ENCODE measurements at places on chromosomes 7 and 10. TPM values are rescaled to one million over a fixed set of nuclear protein-coding genes. Genes with fewer than 3 reads are reported as not detected.

MRC1 gene
- 40.4 TPM for total RNA-seq

GRCh38 chr10:1629326-1630198, 107.8 kb downstream of the ADARB2 start:
- no peak for DNase-seq

DNA sequence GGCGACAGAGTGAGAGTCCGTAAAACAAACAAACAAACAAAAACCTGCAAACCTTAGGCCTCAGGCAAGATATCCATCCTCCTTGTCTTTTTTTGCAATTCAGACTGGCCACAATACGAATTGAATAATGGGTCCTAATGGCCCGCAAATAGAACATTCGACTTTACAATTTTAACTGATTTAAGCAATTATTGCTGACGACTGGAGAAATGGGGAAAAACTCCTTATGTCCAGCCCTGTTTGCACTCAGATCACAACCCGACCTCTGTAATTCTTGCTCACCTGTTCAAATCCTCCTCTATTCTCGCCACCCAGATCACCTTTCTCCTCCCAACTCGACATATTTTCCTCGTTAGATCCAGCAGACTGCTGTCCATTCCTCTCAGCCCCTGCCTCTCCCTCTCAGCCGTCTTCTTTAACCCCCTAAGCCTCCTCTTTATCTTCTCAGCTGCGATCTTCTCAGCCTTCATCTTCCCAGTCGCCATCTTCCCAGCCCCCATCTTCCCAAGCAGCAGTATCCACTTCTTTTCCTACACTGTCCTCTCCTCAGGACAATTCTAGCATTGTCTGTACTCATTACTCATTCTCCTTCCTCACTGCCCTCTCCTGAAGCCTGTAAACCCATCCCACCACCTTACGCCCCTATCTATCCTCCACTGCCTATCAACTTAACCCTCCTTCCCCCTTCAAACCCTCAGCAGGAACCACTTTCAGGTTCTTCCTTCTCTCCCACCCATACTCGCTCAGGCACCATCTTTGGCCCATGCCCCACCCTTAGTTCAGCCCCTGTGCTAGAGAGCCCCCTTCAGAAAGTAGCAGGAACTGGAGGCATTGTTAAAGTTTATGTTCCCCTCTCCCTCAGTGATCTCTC, 61.8 kb downstream of the LRRC17 start:
- no peak for DNase-seq

- DNase-seq, result no peak
Observed at GRCh38 chr10:93622942-93623341, 10.6 kb downstream of the PDE6C start.

DCLRE1A gene
- 4.9 TPM for total RNA-seq

- no peak for DNase-seq
Observed at GRCh38 chr10:114868870-114869519, 47.4 kb downstream of the FHIP2A start.

GRCh38 chr10:97991871-97992270, 38.5 kb downstream of the CRTAC1 start:
- no peak for DNase-seq

EBLN1 gene
- not detected for total RNA-seq

CCDC3 gene
- total RNA-seq, result 141 TPM

- DNase-seq, result no peak
Observed at GRCh38 chr7:20104696-20105095, 112.5 kb downstream of the MACC1 start.

DNA sequence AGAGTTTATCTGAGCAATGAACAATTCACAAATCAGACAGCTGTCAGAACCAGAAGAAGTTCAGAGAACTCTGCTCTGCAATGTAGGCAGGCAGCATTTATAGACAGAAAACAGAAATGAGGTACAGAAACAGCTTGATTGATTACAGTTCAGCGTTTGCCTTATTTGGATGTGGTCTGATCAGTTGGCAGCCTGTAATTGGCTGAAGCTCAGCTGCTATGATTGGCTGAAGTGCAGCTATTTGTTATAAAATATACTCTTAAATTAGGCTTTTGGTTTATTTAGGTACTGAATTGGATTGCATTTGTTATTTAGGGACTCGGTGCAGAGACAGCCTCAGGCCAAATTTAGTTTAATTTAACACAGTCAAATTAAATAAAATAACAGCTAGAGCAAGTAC, 85.8 kb upstream of the JAZF1 start:
- DNase-seq, result no peak

- DNase-seq, result no peak
Observed at GRCh38 chr10:49360271-49361177, 35.4 kb downstream of the DRGX start.

GRCh38 chr7:108503112-108504026, 22.6 kb downstream of the PNPLA8 start:
- no peak for DNase-seq

DPY19L1 gene
- 11.1 TPM for total RNA-seq

GRCh38 chr10:47127188-47127785, 172.7 kb upstream of the GDF10 start:
- DNase-seq, result no peak

DNA sequence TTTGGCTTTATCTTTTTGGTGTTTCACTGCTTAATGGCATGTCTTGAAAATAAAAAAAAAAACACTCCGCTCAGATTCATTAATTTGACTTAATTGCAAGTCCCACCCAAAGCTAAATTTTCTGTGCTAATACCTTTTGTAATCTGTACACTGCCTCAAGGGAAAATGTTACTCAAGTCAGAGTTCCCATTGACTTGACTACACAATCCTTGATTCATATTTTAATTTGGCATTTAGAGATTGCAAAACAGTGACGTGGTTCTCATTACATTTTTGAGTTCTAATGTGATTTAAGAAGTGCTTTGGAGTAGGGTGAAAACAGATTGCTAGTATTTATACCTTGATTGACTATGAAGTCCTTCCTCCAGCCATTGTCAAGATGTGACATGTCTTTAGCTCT, 21.3 kb upstream of the LIPM start:
- no peak for DNase-seq

DNA sequence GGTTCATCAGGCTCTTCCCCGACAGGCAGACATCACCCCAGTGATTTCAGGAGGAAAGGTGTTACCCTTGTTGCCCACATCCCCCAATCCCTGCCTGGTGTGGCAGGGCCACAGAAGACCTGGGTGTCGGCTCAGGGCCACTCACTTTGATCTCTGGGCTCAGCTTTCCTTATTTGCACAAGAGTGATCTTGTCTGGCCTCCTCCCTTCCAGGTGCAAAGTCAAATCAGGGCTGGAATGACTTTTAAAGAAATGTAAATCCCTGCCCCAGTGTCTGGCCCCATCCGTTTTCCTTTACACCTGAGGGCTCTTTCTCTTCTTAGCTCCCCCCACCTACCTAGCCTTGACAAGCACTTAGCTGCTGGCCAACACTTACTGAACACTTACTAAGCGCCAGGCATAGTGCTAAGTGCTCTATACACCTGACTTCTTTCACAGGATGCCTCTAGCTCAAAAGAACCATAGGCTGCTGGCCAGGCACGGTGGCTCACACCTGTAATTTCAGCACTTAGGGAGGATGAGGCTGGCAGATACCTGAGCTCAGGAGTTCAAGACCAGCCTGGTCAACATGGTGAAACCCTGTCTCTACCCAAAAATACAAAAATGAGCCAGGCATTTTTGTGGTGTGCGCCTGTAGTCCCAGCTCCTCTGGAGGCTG, 979 bp upstream of the NODAL start:
- no peak for DNase-seq

DNA sequence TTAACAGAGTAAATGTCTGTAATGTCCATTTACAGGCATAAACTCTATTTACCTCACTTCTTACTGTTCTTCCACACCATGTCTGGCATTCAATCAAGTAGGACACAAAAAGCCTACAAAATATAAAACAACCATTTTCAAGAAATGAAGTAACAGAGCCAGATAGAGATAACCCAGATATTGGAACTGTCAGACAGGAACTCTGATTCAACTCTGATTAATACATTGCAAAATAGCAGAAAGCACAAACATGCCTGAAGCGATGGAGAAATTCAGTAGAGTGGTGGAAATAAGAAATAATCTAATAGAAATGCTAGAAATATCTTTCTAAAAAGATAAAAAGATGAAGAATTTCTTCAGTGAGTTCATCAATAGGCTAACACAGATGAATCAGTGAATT, 964.4 kb downstream of the PCDH15 start:
- DNase-seq, result no peak

FKBP6 gene
- not detected for total RNA-seq

CPN1 gene
- not detected for total RNA-seq

DNA sequence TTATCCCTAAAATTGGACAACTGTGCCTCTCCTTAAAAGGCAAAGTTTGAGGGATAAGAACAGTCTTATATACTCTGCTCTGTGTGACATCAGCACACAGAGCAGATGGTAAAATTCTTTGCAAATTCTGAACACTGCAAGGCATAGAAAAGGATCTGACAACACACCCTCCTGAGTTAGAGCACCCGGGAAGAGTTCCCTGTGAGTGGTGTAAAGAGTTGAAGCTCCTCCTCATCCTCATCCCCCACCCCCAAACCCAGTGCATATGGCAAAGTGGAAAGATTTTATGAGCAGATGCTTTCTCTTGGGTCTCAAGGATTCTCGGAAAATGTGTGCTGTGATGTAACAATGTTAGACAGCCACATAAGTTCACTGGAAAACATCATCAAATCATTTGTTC, 40.0 kb upstream of the DGKI start:
- no peak for DNase-seq

FEZF1 gene
- not detected for total RNA-seq

ITPRID1 gene
- total RNA-seq, result not detected

DNA sequence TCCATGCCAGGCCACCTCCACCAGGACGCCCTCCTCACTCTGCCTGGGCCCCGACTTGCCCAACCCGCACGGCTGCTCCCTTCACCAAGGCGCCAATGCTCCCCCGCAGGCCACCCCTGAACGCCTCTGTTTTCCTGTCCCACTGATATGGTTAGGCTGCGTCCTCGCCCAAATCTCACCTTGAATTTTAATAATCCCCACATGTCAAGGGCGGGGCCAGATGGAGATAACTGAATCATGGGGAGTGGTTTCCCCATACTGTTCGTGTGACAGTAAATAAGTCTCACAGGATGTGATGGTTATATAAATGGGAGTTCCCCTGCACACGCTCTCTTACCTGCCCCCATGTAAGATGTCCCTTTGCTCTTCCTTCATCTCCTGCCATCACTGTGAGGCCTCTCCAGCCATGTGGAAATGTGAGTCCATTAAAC, 29.8 kb downstream of the RSU1 start:
- no peak for DNase-seq

DNA sequence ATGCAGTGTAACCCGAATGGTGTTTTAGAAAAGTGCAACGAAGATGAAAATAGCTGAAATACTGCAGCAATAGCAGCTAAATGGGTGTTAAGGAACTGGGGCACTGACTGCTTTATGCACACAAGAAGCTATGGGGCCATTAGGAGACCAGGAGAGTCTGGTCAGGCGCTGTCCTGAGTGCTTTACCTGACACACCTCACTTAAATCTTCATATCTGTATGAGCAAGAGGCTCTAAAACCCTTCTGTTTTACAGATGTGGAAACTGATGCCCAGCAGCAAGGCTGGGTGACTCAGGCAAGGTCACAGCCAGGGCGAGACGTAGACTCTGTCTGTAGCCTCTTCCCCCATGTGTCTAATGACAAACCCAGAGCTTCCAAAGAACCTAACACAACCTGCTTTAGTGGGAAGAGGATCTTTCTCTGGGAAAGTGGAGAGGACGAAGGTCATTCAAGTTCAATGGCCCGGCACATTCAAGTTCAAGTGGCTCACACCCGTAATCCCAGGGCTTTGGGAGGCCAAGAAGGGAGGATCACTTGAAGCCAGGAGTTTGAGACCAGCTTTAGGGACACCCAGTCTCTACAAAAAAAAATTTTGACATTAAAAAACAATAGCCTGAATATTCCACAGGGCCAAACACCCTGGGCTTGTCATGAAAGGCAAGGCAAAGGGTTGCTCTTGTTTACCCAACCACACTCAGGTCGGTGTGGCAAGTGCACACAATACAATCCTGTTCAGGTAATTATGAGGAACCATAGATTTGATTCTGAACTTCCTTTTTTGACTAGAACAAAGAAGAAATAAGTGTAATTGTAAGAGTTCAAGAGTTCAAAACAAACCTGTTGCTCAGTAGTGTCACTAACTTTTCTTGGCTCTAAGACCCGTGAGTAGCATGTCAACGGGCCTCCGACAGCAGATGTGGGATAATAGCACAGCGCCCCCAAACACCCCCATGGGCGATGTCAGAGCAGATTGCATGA, 53.7 kb upstream of the KLF6 start:
- no peak for DNase-seq

- no peak for DNase-seq
Observed at GRCh38 chr10:43255634-43256431, 11.0 kb downstream of the RASGEF1A start.

GRCh38 chr7:66307591-66308215, 102.6 kb downstream of the TPST1 start:
- DNase-seq, result no peak

GBX1 gene
- not detected for total RNA-seq
